Activated T-cell treated with anti-CD3 and anti-CD28 coated beads for 1 hour (primary cell): ENCODE measurements at places on chromosomes 4 and X.

DNA sequence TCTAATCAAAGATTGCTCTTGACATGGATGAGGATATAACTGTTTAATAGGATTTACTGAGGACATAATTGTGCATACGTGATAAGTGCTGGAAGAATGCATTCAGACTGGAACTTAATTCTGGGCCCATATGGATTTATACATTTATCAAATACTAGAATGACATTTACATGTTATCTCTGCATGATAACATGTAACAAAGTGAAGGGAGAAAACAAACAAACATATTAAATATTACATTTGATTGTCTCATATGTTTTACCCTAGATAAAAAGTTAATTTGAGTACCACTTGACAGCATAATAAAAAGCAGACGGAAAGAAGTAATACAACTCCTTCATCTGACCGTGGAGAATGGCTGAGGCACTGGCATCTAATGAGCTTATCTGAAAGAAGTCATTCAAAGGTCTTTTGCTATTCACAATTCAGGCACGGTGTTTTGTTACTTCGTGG lies 297.8 kb downstream of the PPP3CA start:
- DNase-seq, result no peak

DNA sequence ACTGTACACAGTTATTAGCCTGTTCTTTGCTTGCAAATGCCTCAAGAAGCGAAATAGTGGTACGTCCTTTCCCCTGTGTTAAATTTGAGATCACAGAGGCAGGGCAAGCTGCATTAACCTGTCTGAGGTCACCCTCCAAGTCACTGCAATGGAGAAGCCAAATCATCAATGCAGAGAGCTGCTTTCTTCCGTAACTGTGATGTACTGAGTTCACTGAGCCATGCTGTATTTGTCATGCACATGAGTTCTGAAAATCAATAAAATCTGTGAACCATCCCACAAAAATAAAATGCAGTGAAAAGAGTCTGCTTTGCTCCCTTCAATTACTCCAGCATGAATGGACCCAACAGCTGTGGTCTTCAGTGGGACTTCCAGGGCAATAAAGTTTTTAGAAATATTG lies 393.5 kb downstream of the KCNIP4 start:
- no peak for DNase-seq

DNA sequence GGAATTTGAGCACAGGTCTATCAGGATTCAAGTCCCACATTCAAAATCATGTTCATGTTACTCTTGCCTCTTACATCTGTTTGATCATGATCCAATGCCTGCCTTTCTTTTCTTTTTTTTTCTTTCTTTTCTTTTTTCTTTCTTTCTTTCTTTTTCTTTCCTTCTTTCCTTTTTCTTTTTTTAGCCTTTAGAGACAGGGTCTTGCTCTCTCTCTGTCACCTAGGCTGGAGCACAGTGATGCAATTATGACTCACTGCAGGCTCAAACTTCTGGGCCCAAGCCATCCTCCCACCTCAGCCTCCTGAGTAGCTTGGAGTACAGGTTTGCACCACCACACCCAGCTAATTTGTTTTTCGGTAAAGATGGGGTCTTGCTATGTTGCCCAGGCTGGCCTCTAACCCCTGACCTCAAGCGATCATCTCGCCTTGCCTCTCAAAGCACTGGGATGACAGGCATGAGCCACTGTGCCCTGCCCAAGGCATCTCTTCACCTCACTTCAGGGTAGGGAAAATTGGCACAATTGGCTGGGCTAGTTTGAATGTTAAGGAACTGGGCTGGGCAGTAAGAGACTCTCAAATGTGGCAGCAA lies 359.2 kb downstream of the FBXW7 start:
- DNase-seq, result no peak

- no peak for DNase-seq
Observed at GRCh38 chrX:47683829-47684205, 24.8 kb upstream of the UXT start.

GRCh38 chrX:1093586-1094421 lies 118.6 kb downstream of the CRLF2 start:
- DNase-seq, result no peak

GRCh38 chr4:13984991-13985800 lies 357.7 kb upstream of the BOD1L1 start:
- DNase-seq, result no peak

- DNase-seq, result no peak
Observed at GRCh38 chr4:127604949-127605709, 27.6 kb upstream of the INTU start.

DNA sequence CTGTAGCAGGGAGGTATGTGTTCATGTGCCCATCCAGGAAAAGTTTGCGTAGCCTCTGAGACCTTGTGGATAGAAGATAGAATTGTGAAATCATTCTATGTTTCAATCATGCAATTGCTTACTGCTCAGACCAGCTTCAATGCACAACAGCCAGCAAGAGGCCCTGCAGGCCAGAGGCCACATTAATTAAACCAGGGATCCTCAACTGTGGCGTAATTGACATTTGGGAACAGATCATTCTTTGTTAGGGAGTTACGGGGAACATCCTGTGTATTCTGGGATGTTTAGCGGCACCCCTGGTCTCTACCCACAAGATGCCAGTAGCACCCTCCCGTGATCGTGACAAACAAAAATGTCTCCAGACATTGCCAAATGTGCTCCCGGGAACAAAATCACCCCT lies 86.5 kb upstream of the PRPS2 start:
- DNase-seq, result no peak

DNA sequence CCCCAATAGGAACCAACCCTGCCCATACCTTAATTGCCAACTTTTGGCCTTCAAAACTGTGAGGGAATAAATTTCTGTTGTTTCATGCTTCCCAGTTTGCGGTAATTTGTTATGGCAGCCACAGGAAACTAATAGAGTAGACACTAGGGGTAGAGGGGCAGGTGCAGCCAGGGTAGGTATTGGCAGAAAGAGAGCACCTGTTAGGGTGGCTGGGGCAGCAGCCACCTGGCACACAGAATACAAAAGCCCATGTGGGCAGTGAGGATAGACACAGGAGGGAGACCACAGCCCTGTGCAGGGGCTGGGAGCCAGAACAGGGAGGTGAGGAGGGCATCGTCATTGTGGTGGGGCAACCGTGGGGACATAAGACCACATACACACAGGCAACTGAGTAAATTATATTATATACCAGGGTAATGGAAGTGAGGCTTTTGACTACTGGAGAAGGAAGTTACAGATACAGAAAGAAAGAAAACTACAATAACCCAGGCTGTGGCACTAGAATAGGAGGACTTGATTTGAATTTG lies 28.2 kb downstream of the IRF2 start:
- DNase-seq, result no peak

GRCh38 chr4:113389160-113389559 lies 339.7 kb downstream of the ANK2 start:
- DNase-seq, result no peak

GRCh38 chr4:7361280-7361895 lies 73.3 kb downstream of the PSAPL1 start:
- no peak for DNase-seq

DNA sequence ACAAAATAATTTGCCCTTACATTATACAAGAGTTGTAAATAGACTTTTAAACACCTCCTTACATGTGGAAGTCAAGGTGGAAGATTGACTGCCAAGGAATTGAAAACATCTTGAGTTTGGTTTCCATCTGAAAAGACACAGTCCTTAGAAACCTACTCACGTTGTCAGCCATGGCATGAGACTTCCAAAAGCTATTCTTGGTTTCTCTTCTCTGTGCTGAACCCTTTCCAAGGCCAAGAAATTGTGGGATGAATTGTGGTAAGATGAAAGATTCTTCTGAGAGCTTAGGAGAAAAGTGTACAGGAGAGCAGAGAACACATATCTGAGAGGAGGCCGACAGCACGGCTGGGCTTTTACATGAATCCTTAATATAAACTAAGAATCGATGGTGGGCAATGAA lies 370.0 kb downstream of the FBXW7 start:
- no peak for DNase-seq

DNA sequence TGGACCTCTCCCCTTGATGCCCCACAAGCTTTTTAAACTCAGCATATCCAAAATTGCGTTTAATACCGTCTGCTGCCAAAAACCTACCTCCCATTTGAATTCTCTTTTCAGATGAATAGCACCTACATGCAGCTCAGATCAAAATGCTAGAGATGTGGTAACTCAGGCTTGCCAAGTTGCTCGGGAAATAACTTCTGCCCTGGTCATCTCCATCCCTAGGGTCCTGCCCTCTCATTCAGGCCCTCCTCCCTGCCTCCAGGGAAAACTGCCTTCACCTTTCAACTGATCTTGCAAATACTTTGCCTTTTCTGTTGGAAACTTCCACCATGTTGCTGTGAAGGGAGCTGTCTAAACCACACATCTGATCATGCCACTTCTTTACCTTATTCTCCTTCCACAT lies 114.1 kb downstream of the SPRY1 start:
- no peak for DNase-seq

DNA sequence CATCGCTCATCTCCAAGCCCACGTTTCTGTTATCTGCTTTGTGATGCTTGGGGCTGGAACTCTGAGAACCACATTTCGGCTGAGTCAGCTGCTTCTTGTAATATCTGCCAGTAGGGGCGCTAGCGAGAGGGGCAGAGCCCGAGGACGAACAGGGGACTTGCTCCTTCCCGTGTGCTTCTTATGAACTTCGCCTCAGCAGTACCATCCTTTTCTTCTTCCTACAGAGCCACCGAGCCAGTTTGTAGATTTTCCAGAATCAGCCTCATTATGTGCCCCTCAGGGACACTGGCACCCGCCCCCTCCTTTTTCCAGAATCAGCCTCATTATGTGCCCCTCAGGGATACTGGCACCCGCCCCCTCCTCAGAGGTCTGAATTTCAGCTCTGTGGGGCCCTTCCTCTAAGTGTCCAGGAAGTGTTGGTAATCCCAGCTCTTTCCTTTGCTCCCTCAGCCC lies 441.7 kb upstream of the RASGEF1B start:
- peak; percentile 28 for DNase-seq

DNA sequence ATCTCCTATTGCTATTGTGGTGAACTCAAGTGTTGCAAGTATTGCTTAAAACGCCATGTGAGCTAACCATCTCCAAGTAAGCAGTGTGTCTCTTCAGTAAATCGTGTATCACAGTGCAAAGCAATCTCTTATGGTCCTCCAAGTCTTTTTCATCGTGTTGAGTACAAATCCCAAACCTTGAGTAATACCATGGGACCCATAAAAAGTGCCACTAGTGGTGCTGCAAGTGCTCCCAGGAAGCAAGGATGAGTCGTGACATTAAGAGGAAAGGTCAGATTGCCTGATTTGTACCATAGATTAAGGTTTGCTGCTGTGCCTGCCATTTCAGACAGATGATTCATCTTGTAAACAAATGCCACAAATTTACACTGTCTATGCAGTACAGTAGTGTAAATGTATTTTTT lies 66.9 kb upstream of the BMPR1B start:
- no peak for DNase-seq

DNA sequence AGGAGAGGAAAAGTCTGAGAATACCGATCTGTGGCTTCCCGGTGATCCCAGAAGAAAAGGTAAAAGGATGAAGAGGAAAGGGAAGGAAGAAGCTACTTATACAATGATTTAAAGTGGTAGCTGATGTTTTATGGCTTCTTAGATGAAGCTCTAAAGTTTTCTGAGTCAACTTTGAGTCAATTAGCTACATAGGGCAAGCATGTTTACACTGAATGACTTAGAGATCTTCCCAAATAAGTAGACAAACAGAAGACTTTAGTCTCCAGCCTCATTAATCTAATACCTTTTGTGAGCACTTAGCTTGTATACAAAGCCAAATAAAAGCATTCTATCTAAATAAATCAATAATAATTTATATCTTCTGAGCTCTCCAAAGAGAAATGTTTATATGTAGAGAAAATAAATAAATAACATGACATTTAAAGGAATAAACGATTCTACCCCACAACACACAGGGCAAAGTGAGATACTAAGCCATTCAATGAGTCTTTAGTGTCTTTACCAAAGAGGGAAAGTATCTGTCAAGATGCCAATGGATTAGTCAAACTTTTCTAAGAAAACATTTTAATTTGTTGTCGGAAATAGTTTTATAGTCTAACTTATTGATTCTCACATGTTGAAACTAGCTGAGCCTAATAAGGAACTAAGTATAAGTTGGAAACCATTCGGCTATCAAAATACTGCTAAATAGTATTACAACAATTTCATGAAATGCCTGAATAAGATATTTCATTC lies 46.0 kb upstream of the TMEM184C start:
- no peak for DNase-seq

DNA sequence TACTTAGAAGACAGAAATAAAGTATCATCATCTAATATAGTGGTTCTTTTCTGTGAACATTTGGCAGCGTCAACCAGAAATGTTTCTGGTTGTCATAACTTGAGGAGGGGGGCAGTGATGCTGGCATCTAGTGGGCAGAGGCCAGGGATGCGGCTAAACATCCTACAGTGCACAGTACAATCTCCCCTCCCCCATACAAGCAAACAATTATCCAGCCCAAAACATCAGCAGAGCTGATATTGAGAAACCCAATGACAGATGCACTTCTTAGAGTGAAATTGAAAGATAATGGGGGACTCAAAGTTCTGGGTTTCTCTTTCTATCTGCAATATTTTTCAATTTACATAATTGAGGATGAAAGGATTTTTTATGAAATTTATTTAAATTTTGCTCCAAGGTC lies 1.9 kb upstream of the EIF1AX start:
- DNase-seq, result no peak

DNA sequence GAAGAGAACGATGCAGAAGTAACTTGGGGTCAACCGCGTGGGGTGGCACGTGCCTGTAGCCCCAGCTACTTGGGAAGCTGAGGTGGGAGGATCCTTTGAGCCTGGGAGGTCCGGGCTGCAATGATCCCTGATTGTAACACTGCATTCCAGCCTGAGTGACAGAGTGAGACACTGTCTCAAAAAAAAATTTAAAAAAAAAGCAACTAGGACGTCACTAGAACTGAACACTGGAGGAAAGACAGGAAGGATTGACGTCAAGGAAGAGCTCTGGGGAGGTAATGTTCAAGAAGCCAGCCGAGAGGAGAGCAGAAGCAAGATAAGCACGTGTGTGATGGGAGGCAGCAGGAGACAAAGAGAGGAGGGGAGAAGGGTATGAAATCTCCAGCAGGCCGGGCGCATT lies 28.7 kb downstream of the S100G start:
- DNase-seq, result no peak

DNA sequence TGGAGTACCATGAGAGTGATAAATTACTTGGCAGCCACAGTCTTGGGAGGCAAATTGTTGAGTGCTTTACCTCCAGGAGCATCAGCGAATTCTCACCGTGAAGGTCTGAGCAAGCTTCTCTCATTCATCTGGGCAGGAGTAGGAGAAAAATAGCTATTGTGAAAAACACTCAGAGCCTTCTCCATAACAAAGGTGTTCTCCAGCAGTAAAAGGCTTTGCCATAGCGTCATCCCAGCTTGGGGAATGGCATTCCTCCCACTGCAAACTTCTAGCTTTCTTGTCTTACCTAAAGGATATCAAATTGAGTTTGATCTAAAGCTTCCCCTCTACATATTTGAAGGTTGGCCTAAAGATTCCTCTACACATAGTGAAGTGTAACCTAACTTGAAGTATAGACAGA lies 29.8 kb upstream of the MAGEA11 start:
- no peak for DNase-seq

GRCh38 chr4:147056940-147057610 lies 111.4 kb upstream of the TTC29 start:
- DNase-seq, result no peak
